Activated naive CD8-positive, alpha-beta T cell treated with anti-CD3 and anti-CD28 coated beads, Interleukin-2, amount 10 ng/mL, durations not matched to agents 7 days and 5 days (primary cell): ENCODE measurements at places on chromosomes 1 and 21. TPM values are rescaled to one million over a fixed set of nuclear protein-coding genes. Genes with fewer than 3 reads are reported as not detected.
A peak's percentile ranks its signal among the peaks of the same experiment; 100 is the strongest.

DNA sequence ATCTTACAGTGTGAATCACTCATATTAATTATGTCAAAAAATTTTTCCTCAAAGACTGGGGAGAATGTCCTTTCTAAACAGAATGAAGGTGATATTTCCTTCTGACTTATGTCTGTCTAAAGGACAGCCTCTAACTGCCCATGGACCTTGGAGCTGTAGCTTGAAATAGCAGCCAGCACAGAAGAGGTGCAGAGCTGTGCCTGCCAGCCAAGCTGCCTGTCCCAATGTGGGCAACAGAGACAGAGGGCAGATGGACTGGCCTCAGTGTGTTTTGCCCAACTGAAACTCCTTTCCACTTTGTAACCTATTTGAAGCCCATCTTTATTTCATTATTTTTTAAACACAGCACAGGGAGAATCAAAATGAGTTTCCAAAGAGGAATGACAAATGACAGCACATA is 97.6 kb upstream of the DYNLT5 start:
- H3K27me3 ChIP-seq: peaks cover 19% of the 10 kb centered on the region
- no peaks in the 10 kb centered on the region for H3K36me3 ChIP-seq
- DNase-seq: no peak
- no peak overlapping the region for H3K27ac ChIP-seq
- no peaks in the 10 kb centered on the region for H3K4me1 ChIP-seq

GRCh38 chr1:167935216-167936067 is 1.0 kb upstream of the DCAF6 start:
- DNase-seq: peak; percentile 58
- peak overlapping the region; percentile 96 for H3K27ac ChIP-seq
- peaks cover 4% of the 10 kb centered on the region for H3K36me3 ChIP-seq
- H3K4me1 ChIP-seq: peaks cover 28% of the 10 kb centered on the region

- H3K4me3 ChIP-seq: no peak overlapping the region
- no peaks in the 10 kb centered on the region for H3K4me1 ChIP-seq
- no peaks in the 10 kb centered on the region for H3K36me3 ChIP-seq
- H3K27me3 ChIP-seq: no peaks in the 10 kb centered on the region
- no peak for DNase-seq
- H3K27ac ChIP-seq: no peak overlapping the region
These were observed 108.7 kb upstream of the IGSF21 start for GRCh38 chr1:17998889-17999288.

DNA sequence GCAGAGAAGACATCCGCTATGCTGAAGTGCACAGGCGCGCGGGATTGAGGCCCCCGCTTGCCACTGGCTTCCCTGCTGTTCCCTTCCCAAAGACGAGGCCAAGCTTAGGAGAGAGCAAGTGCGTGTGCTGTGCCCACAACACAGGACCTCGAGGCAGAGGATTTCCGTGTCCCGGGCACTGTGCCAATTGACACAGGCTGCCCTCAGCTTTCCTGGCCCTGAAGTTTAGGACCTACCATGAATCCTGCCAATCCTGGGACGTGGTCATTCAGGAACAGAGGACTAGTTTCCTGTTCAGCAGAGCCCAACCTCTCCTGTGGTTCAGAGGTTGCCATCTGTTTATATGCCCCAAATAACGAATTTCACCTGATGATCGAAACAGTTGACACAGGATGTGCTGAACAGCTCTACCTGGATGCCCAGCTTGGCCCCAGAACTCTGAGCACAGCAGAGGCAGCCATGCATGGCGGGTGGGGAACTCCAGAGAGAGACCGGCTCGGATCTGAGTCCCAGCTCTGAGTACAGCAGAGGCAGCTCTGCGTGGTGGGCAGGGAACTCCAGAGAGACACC is 22.0 kb downstream of the SLC37A1 start:
- peaks cover 6% of the 10 kb centered on the region for H3K36me3 ChIP-seq
- no peak overlapping the region for H3K4me3 ChIP-seq
- H3K27ac ChIP-seq: no peak overlapping the region
- no peaks in the 10 kb centered on the region for H3K27me3 ChIP-seq

GRCh38 chr1:186829686-186830587 is 1.2 kb downstream of the PLA2G4A start:
- H3K27me3 ChIP-seq: peaks cover 23% of the 10 kb centered on the region
- H3K27ac ChIP-seq: no peak overlapping the region
- H3K4me1 ChIP-seq: peaks cover 5% of the 10 kb centered on the region
- DNase-seq: no peak

DNA sequence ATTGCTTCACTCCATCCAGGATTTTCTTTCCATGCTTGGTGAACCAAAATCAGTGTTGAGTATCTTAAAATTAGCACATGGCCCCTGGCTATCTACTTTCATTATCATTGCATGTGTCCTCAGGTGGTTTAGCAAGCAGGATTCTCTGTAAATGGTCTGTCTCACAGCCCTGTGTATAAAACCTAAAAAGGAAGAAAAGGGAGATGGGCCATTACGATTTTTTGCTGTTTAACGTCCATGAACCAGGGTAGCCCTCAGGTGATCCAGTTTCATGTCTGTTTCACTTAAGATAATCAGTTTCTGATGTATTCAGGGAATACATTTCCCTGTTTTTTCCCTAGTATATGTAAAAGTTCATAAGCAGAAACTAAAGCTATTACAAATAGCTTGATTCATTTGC is 238.2 kb downstream of the NFIA start:
- no peak for DNase-seq
- no peaks in the 10 kb centered on the region for H3K36me3 ChIP-seq
- no peak overlapping the region for H3K27ac ChIP-seq
- peaks cover 7% of the 10 kb centered on the region for H3K4me1 ChIP-seq

DNA sequence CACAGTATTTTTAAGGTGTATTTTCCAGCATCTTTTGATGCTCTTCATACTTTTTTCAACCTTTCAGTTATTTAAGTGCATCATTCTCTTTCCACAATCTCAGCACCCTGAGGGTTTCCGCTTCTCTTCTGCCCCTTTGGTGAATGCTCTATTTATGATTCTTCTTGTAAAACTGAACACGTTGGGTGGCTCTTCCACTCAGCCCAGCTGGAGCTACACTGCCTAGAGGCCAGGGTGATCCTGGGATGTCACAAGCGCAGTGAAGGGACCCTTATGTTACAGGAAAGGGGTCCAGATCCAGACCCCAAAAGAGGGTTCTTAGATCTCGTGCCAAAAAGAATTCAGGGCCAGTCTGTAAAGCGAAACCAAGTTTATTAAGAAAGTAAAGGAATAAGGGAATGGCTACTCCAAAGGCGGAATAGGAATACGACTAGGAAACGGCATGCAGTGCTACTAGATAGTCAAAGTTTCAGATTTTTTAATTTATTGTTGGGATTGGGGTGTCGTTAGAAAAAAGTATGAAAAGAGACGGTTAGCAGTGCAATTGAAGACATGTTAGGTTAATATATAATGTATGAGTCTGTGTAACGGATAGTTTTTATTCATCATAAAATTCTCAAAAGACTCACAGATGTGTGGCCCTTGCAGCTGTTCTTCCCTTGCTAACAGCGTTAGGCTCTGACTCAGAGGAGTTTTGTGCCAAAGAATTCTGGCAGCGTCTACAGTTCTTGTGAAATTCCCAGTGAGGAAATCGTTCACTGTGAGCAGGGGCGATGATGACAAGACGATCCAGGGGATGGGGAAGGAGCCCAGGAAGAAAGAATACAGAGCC is 14.4 kb upstream of the ERVH48-1 start:
- H3K36me3 ChIP-seq: no peaks in the 10 kb centered on the region
- no peak for DNase-seq
- no peaks in the 10 kb centered on the region for H3K27me3 ChIP-seq
- H3K4me3 ChIP-seq: no peak overlapping the region
- H3K4me1 ChIP-seq: no peaks in the 10 kb centered on the region
- no peak overlapping the region for H3K27ac ChIP-seq

- H3K27me3 ChIP-seq: peaks cover 75% of the 10 kb centered on the region
- H3K36me3 ChIP-seq: no peaks in the 10 kb centered on the region
- no peak for DNase-seq
- H3K4me3 ChIP-seq: no peak overlapping the region
These were observed 39.0 kb upstream of the LMX1A start for GRCh38 chr1:165395478-165395877.

DNA sequence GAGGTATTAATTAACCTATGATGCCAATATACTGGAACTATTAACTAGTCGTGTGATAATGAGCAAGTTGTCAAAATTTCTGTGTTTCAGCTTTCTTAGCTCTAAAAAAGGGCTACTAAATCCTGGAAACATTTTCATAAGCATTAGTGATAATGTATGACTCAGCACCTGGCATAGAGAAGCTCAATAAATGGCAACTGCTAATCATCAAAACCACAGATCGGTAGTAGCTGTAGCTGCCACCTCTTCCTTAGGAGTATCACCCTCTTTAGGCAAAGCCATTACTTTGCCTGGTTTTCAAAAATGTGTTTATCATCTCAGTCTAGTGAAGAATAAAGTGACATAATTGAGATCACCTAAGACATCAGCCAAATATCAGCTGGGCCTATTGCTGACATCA is 75.5 kb downstream of the TPR start:
- H3K4me1 ChIP-seq: peaks cover 6% of the 10 kb centered on the region
- no peaks in the 10 kb centered on the region for H3K36me3 ChIP-seq
- H3K27ac ChIP-seq: no peak overlapping the region
- H3K27me3 ChIP-seq: peaks cover 7% of the 10 kb centered on the region

- no peak overlapping the region for H3K4me3 ChIP-seq
- H3K27me3 ChIP-seq: peaks cover 3% of the 10 kb centered on the region
- no peaks in the 10 kb centered on the region for H3K4me1 ChIP-seq
These were observed 45.1 kb downstream of the CAPN8 start for GRCh38 chr1:223620297-223620897.

- H3K36me3 ChIP-seq: no peaks in the 10 kb centered on the region
- no peak overlapping the region for H3K27ac ChIP-seq
- DNase-seq: no peak
- H3K4me3 ChIP-seq: no peak overlapping the region
These were observed 84.5 kb upstream of the POU3F1 start for GRCh38 chr1:38131024-38131585.

GRCh38 chr1:234871710-234872271 is 256.8 kb downstream of the TOMM20 start:
- H3K4me1 ChIP-seq: peaks cover 16% of the 10 kb centered on the region
- no peaks in the 10 kb centered on the region for H3K36me3 ChIP-seq
- no peak for DNase-seq
- H3K27me3 ChIP-seq: no peaks in the 10 kb centered on the region
- H3K27ac ChIP-seq: no peak overlapping the region

- H3K27me3 ChIP-seq: no peaks in the 10 kb centered on the region
- H3K4me1 ChIP-seq: peaks cover 3% of the 10 kb centered on the region
- H3K4me3 ChIP-seq: no peak overlapping the region
- no peak overlapping the region for H3K27ac ChIP-seq
These were observed 16.7 kb downstream of the NDC1 start for GRCh38 chr1:53821380-53821779.

GRCh38 chr1:89553157-89553556 is 28.5 kb downstream of the LRRC8B start:
- no peaks in the 10 kb centered on the region for H3K27me3 ChIP-seq
- peaks cover 42% of the 10 kb centered on the region for H3K36me3 ChIP-seq
- peak overlapping the region; percentile 11 for H3K27ac ChIP-seq
- H3K4me1 ChIP-seq: peaks cover 18% of the 10 kb centered on the region

- DNase-seq: no peak
- peaks cover 8% of the 10 kb centered on the region for H3K27me3 ChIP-seq
- H3K4me3 ChIP-seq: no peak overlapping the region
- H3K4me1 ChIP-seq: no peaks in the 10 kb centered on the region
- H3K27ac ChIP-seq: no peak overlapping the region
- H3K36me3 ChIP-seq: no peaks in the 10 kb centered on the region
These were observed 45.2 kb upstream of the CD101 start for GRCh38 chr1:116956378-116956777.

DNA sequence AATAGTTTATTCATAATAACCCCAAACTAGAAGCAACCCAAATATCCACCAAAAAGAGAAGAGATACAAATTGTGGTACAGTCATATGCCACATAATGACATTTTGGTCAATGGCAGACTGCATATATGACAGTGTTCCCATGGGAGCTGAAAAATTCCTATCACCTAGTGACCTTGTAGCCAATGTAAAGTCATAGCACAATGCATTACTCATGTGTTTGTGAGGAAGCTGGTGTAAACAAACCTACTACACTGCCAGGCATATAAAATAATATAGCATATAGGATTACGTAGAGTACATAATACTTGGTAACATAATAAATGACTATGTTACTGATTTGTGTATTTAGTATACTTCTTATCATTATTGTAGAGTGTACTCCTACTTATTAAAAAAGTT is 29.5 kb upstream of the SLFNL1 start:
- H3K27me3 ChIP-seq: no peaks in the 10 kb centered on the region
- H3K36me3 ChIP-seq: peaks cover 14% of the 10 kb centered on the region
- DNase-seq: no peak
- H3K4me3 ChIP-seq: no peak overlapping the region
- H3K4me1 ChIP-seq: no peaks in the 10 kb centered on the region

DNA sequence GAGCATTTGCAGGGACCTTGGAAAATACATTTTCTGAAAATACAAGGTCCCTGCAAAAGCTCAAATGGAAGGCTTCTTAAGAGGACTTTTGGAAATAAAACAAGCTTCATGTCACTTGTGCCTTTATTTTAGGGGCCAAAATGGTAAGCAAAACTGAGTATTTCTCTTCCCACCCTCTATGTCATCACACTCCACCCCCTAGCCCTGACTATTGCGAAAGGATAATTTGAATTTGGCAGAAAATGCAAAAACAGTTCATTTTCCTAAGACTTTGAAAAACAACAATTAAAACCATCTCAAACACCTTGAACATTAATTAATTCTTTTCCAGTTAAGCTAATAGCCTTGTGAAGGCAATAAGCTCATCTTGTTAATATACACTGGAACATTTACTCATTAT is 201.7 kb downstream of the TM2D1 start:
- H3K36me3 ChIP-seq: no peaks in the 10 kb centered on the region
- DNase-seq: no peak
- no peak overlapping the region for H3K4me3 ChIP-seq
- H3K4me1 ChIP-seq: peaks cover 2% of the 10 kb centered on the region

DNA sequence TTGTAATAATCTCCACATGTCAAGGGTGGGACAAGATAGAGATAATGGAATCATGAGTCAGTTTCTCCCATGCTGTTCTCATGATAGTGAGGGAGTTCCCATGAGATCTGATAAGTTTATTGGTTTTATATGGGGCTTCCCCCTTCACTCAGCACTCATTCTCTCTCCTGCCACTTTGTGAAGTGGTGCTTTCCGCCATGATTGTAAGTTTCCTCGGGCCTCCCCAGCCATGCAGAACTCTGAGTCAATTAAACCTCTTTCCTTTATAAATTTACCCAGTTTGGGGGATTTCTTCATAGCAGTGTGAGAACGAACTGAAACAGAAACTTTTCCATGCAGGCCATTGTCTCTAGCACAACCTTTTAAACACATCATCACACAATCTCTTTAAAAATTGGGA is 221.5 kb upstream of the BRINP3 start:
- no peaks in the 10 kb centered on the region for H3K27me3 ChIP-seq
- H3K4me3 ChIP-seq: no peak overlapping the region
- H3K27ac ChIP-seq: no peak overlapping the region
- no peaks in the 10 kb centered on the region for H3K36me3 ChIP-seq
- DNase-seq: no peak

Gene LENEP
- total RNA-seq: 1.1 TPM

Gene RHBG
- not detected for total RNA-seq

Gene PTPN22
- total RNA-seq: 82.9 TPM

Gene TIAM1
- total RNA-seq: 21.8 TPM

Gene MRPL55
- 53.7 TPM for total RNA-seq

Gene LCE4A
- not detected for total RNA-seq

Gene SH2D2A
- 86.0 TPM for total RNA-seq

Gene RNU1-1
- total RNA-seq: 3,430 TPM

Gene NBPF11
- 14.3 TPM for total RNA-seq

Gene CLCA4
- total RNA-seq: not detected

Gene KCNE1
- 0.33 TPM for total RNA-seq

Gene HPCAL4
- 4.9 TPM for total RNA-seq
